Cerebellar nuclear complex (tissue), 1 donor: ENCODE measurements at places on chromosomes 2 and 18.

- DNase-seq: no peak
Measured at GRCh38 chr18:38198526-38198925, 632.9 kb upstream of the CELF4 start.

DNA sequence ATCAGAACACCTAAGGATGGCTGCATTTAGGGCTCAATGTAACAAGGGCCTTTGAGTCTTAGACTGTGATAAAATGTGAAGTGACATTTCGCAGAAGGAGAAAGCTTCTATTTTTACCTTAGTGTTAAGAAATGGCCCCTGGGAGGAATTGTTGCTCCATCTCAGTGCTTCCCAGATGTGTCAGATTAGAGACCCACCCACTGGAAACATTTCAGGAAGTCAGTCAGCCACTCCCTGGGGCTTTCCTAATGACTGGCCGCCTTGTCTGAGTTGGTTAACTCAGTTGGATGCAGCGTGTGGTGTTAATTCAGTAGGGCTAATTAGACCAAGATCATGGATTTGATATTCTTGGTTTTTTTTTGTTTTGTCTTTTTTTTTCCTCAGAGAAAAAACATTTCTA is 355.9 kb downstream of the PIK3C3 start:
- DNase-seq: no peak

GRCh38 chr2:11968521-11968920 is 222.1 kb downstream of the LPIN1 start:
- no peak for DNase-seq

DNA sequence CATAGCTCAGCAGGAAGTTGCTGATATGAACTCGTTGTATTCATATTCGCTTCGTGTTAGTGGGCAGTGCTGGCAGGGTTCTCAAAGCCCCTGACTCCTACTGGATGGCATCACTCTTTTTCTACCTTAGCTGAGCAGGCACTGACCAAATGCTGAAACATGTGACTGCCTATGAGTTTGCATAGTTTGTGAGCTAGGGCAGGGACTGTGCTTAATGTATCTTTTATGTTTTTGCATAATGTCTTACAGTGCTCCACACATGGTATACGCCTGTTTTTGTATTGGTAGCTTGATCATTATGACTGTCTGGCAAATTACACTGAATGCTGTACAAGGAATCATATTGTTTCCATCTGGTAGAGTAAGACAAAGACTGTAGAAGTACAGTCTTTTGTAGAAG is 305.3 kb downstream of the PARD3B start:
- no peak for DNase-seq

GRCh38 chr2:25453199-25453905 is 111.6 kb upstream of the DNMT3A start:
- DNase-seq: no peak

DNA sequence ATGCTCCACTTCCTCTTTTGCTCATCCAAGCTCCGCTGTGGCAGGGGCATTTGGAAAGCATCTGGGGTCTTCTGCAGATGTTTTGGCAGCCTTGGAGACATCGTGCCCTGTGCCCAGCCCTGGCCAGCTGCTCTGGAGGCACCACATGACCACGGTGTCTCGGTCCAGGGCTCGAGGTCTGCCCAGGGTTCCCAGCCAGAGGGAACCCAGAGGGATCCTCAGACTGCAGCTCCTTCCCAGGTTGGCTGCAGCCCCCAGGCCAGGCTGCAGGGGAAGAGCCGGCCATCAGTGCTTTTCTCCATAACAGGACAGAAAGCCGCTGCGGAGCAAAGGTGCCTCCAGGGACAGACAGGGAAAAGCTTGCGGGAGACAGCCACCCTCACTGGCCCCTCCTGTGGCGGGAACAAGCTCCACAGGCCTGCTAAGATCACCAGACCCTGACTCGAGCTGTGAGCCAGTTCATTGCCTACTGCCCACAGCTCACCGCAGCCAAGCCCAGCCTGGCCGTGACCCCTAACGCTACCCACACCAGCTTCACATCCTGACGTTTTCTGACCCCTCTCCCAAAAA is 74.7 kb downstream of the SMAD7 start:
- no peak for DNase-seq

DNA sequence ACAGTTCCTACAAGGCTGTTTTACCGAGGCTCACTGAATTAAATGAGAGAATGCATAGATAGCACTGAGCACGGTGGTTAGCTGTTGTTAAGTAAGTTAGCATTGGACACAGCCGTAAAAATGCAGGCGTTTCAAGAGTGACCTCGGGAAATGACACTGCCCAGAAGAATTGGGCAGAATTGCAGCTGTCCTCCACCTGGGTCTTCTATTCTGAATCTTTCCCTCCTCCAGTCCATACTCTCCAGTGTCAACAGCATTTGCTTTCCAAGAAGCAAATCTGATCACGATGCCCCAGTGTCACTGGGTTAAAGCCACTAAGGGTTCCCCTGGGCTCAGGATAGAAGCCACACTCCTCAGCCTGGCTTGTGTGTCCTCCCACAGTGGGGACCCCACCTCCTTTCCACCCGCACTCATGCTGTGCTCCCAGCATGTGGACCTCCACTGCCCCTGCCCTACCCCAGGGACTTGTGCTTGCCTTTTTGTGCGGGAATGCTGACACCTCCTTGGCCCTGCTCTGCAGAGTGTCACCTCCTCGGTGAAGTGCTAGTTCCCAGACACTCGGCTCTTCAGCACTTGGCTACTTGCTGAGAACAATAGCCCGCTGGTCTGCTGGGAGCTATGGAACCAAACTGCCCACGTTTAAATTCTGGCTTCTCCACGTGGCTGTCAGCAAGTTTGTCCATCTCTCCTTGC is 135.0 kb downstream of the ANTXR1 start:
- no peak for DNase-seq

DNA sequence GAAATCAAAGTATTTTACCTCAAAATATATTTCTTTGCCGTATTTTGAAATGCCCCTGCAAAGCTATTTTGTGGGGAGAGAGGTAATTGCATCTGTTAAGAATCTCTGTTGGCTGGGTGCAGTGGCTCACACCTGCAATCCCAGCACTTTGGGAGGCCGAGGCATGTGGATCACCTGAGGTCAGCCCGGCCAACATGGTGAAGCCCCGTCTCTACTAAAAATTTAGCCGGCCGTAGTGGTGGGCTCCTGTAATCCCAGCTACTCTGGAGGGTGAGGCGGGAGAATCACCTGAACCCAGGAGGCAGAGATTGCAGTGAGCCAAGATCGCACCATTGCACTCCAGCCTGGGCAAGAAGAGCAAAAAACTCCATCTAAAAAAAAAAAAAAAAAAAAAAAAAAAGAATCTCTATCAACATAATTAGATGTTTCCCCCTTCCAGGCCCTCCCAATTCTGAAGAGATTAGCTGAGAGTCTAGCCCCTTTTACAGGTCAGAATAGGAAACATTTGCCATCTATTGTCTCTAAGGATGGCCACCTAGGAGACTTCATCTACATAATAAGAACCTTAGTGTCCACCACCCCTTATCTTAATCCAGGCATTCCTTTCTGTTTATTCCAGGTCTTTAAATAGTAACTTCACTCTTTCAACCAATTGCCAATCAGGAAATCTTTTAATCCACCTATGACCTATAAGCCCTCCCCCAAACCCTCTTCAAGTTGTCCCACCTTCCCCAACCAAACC is 3.5 kb upstream of the TRAPPC8 start:
- no peak for DNase-seq

- DNase-seq: no peak
Measured at GRCh38 chr2:218407717-218408116, 8.0 kb downstream of the CTDSP1 start.

DNA sequence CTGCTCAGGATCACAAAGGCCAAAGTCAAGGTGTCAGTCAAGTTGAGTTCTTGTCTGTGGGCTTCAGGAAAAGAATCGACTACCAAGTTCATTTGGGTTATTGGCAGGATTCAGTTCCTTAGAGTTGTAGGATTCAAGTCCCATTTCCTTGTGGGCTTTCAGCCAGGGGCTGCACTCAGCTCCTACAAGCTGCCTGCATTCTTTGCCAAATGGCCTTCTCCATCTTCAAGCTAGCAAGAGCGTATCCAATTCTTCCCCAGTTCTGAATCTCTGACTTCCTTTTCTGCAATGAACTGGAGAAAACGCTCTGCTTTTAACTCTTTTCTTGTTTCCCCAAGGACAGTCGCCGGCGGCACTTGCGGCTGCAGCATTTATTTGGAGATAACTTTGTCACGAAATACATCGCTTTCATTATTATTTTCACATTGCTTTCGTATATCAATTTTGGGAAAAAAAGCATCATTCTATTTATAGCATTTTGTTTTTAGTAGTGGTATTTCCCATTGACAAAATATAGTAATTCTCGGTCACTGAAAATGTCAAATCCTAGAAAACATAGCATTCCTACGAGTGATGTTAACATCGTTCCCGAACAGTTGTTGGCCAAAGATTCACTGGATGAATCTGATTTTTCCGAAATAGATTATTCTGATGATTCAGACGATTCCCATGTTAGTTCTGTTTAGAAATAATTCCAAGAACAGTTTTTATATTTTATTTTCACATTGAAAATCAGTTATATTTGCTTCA is 59.6 kb upstream of the SERPINE2 start:
- no peak for DNase-seq

- no peak for DNase-seq
Measured at GRCh38 chr2:85457877-85458316, 39.4 kb downstream of the SH2D6 start.

GRCh38 chr2:202249521-202250253 is 11.3 kb upstream of the SUMO1 start:
- no peak for DNase-seq

DNA sequence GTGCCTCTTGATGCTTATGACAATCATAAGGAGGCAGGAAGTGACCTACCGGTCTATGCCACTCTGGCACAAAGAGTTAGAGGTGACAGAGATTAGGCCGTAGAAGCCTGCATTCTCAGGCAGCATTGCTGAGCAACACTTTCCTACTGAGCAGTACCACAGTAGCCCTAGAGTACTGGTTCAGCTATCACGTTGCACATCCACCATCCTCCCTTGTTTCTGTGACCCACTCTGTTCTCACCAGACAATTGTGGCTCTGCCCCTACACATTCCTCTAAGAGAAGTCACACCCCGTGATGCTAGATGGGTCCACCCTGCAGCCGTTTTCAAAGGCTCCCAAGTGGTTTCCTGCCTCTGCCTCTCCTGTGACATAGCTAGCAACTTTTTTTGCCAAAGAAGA is 22.6 kb upstream of the SUCLG1 start:
- no peak for DNase-seq

DNA sequence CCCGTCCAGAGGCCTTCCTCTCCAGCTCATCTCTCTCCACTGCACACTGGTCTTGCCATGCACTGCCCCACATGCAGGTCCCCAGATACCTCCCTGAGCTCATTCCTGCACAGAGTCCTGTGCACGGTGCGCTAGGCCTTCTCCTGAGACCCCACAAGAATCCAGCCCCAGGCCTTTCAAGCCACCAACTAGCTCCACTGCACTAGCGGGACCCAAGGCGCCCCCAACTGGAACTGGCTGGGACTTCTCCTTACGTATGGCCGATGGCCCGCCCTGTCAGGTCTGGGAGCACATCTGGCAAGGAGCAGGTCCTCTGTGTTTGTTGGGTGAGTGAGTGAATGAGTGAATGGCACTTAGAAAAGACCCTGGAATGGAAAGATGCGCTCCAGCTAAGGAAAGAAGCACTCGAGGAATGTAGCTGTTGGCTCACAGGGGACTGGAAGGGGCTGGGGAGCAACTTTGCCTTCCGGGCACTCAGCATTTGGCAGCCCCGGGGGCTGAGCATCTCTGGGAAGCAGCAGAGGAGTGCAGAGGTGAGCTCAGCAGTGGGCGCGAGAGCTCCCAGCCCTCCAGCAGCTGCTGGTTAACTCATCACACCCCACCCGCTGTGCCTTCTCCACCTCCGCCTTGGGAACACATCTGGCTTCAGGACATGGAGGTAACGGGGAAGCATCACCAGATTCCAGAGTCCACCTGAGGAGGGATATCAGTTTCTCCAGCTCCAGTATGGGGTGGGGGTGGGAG is 223.1 kb downstream of the GLI2 start:
- DNase-seq: no peak

DNA sequence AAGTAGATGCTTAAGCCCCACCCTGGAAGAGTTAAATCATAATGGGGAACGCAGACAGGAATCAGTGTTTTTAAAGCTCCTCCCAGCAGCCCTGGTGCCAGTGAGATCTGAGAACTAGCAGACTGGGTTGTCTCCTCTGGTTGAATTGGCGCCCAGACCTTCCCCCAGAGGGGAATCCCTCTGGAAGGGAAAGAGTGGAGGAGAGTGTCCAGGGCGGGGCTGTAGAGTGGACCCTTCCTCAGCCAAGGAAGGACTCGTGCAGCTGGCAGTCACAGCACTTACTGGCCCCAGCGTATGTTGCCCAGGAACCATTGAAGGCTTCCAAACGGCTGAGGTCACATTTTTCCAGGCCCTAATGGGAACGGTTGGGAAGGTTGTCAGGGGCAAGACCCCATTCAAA is 62.5 kb downstream of the TGOLN2 start:
- no peak for DNase-seq

GRCh38 chr2:138267902-138268254 is 233.7 kb upstream of the SPOPL start:
- no peak for DNase-seq

DNA sequence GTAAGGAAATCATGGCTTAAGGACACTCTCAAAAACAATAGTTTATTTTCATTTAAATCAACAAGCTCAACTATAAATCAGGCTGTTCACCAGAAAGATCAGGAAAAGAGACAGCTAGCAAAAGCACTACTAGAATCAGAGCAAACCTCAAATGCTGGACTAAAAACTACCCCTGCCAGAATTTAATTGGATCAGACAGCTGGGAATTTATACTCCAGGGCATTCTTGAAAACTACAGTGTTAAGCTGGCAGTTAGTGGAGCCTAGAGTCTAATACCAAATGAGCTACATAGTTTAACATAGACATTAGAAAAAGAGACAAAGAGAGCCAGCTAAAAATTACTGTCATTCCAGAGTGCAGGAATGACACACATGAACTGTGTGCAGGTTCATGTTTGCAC is 1016.4 kb upstream of the CRIM1 start:
- DNase-seq: no peak

DNA sequence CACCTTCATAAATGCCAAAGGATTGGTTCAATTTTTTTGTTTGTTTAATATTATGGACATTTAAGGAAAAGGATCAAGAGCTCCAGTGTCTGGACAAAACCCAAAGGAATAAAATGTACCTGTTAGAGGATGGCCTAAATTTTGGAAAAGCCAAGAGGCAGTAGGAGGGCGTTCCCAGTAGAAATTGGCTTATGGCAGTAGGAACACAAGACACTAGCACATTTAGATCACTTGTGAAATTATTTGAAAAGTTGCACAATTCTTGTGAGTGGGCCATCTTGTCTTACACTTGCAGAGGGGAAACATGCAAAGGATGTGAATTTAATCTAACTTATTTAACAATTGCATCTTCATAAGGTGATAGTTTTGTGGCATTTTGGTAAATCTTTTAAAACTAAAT is 3.2 kb downstream of the BZW1 start:
- no peak for DNase-seq

DNA sequence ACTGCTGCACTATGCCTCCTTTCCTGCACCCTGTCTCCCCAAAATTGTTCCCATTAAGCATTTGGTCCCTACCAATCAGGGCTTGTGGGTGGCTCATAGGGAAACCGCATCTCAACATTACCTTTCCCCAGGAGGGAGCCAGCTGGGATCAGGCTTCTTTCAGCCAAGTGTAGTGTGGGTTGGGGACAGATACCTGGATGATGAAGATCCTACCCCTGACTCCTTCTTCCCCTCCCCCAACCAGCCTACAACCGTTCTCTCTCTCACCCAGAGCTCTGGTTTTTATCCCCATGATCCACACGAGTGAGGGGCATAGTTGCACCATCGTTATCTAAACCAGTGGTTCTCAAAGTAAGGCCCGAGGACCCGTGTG is 40.0 kb downstream of the ACOXL start:
- no peak for DNase-seq

GRCh38 chr2:53655256-53655655 is 112.3 kb upstream of the CHAC2 start:
- DNase-seq: no peak
